ENCODE measurements at places on chromosomes 3 and 15.

DNA sequence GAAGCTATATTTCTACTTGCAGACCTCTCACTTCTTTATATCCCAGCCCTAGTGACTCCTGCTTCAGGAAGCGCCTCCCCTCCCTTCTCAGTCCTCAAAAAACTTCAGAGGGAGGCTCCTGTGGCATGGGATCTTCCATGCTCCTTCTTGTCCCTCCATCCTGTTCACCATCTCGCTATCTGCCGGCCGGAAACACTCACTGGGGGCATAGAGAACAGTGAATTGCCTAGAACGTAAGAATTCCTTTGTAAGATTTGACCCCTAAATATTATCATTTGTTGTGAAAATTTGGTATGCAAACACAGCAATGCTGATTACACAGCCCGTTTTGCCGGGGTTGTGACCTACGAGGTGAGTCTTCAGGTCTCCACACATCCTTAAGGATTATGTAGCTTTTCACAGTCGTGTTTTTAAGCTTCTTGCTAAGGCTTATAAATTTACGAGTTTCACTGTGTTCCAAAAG, 218.7 kb upstream of the ATP10A start:
- no peak for ATAC-seq

DNA sequence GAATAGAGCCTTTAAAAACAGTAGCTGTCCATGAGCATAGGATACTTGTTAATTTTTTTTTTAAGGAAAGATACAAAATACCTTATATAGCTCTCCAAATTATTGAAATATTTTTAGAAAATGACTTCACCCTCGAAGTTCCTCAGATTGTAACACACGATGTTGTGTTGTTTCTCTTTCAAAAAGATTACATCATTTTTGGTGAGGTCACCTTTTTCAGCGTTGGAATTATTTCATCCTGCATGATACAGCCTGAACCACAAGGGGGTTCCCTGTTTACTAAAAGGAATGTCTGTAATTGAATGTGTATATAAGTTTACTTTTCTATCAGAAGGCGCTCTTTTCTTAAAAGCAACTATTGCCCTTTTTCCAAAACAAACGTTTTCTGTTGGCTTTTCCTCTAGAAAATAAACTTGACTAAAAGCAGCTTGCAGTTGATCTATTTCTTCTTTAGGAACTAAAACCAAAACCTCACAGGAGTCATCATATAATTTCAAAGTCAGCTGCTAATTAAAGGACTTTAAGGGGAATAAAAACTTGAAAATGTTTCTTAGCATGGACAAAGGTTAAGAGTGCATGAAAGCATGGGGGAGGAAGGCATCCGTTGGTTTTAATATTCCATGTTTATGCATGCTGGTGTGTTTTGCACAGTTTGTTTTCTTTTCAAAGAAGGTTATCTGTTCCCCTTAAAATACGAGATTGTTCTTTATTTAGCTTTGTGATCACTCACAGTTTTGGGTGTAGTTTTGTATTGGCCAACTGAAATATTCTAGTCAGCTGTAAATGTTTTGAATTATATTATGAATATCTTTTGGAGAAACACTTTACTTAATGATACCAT, 29.4 kb downstream of the LYSMD4 start:
- peak; percentile 81 for ATAC-seq

DNA sequence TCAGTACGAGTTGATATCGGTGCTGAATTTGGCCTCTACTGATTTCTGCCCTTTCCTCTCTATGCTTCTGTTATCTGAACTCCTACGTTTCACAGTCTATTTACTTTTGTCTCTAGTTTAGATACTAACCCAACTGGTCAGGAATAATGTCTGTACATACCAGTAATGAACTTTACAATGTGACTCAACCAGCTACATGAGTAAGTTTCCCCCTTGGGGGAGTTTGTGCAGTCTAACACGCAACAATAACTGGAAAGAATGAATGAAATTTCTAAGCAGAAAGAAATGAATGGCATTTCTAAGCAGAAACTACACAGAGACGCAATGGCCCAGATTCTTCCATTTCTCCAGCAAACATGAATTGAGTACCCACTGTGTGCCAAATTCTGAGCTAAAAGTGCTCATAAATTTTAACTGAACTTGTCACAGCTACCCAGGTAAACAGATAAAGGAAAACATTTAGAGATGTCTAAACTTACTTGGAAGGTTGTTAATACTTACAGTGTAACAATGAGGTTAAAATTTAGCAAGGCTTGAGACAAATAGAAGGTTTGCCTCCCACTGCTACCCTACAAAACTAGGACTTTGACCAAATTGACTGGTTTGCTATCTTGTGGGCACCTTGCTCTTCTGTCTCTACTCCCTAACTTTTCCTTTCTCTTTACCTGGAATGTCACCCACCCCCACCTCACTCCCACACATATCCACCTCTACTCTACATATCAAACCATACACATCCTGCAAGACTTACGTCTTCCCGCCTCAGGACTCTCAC, 11.6 kb downstream of the UPK1B start:
- ATAC-seq: no peak

DNA sequence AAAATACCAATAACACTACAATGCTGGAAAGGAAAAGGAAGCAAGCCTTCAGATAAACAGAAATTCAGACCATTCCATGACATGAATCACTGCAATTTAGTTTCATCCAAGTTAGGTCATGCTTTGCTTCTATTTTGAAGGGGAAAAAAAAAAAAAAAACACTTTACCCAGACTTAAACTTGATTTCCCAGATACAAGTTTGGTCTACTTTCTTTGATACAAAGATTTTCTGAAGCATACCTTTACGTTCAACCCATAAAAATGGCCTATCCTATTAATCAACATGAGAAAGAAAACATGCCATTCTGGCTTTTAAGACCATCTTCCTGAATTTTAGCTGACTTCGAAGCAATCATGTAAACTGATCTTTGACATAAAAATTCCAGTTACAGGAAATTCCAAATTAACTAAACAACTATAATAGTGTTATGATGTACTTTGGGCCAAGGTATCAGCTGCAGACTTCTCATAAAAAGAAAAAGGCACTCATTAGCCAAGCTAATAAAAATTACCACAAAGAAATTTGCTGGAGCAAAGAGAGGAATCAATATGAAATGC, 12.6 kb downstream of the OSBPL10 start:
- no peak for ATAC-seq

DNA sequence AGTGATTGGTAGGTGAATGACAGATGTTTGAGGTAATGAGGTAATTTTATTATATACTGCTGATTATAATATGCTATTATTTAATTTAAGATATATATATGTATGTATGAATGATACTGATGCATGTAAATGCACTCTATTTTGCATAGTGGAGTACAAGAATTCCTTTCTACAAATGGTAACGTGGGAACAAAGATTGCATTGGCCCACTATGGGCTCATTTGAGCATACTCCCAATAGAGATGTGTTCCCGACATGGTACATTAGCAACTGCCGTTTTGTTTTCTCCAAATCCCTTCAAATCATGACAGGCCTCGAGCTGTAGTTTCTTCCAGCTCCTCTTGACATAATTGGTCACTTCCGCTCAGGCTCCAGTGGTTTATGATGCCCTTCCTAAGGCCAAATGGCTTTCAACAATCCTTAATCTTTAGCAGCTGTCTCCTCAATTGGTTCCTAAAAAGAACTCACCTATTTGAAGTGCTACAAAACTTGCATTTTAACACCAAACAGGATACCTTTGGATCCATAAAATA, 266.1 kb downstream of the ADAMTSL3 start:
- ATAC-seq: no peak
